ENCODE measurements at places on chromosomes 4 and X.

DNA sequence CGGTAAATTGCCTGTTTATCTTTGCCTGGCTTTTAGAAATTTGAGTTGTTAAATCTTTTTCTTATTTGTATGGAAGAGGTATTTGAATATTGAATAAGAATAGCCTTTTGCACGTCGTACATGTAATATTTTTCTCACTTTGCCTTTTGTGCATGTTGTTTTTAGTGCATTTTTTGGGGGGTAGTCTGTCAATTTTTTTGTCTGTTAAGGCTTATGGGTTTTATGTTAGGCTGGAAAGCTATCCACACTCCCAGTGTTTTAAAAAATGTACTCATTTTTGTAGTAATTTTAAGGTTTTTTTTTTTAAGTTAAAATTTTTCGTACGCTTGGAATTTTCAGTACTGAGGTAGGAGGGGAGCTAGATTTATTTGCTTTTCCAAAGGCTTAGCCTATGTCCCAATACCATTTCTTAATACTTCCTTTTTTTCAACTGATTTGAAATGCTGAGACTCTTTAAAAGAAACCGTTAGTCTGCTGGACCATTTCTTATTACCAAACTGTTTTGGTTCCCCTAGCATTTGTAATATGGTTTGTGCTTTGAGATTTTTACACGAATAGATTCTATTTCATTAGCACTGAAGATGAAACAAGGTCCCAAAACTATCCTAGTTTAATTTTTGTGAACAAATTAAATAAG lies 1.3 kb downstream of the HERC5 start:
- no peak for DNase-seq

DNA sequence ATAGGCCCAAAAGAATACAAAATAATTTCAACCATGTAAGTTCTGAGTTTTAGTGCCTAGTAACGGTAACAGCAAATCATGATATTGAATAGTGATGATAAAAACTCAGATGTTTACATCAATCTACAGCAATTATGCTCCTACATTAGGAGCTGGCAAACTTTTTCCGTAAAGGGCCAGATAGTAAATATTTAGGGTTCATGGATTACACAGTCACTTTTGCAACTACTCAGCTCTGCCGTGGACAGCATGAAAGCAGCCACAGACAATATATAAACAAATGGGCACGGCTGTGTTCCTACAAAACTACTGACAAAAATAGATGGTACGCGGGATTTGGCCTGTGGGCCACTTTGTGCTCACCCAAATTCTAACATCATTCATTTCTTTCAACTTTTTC lies 167.8 kb upstream of the NAP1L5 start:
- no peak for DNase-seq

GRCh38 chr4:70902577-70903290 lies 565 bp downstream of the MOB1B start:
- DNase-seq, result no peak

DNA sequence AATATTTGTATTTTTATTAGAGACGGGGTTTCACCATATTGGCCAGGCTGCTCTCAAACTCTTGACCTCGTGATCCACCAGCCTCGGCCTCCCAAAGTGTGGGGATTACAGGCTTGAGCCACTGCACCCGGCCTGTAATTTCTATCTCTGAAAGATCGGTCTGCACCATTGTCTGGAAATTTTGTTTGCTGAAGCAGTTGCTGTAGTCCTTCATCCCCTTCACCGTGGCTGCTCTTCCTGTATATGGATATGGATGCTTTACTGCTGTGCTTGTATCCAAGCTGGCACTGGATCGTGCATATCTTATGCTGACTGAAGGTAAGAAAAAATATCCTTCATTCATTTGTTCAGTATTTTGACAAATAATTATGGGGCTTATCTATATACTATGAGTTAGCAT lies 338.4 kb upstream of the GNPDA2 start:
- no peak for DNase-seq

DNA sequence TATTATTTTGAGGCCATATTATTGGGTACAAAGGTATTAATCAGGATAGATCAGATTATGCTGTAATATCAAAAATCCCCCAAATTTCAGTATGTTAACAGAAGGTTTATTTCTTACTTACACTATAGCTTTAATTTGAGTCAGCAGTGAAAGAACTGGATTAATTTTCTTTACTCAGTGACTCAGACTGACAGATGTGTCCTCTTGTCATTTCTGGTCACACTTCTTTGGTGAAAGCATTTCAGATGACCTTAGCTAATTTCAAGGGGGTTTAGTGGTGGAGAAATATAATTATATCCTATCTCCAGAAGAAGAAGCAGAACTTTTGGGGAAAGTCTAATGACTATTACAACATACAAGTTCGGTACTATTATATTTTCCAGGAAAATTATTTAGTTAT lies 12.4 kb downstream of the DDIT4L start:
- no peak for DNase-seq

DNA sequence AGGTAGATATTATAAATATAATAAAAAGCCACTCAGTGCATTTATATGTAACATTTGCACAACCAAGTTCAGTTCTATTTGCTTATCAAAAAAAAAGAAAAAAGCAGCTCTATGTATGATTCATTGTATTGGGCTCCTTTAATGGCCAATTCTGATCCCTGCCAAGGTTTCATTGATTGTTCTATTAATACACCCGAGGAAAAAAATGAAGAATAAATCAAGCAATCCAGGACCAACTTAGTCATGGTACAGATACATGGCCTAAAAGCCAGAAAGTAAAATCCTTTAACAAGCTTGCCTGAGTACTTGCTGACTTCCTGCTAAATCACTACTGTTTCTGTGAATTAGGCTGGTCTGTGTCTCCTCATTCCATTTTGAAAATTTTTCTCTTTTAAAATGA lies 77.6 kb upstream of the PCDH7 start:
- DNase-seq, result no peak

- DNase-seq, result no peak
Observed at GRCh38 chr4:16334601-16335000, 108.3 kb upstream of the TAPT1 start.

GRCh38 chr4:185167234-185167633 lies 24.2 kb downstream of the SLC25A4 start:
- DNase-seq, result no peak

- no peak for DNase-seq
Observed at GRCh38 chrX:133749951-133750350, 235.4 kb downstream of the GPC3 start.

DNA sequence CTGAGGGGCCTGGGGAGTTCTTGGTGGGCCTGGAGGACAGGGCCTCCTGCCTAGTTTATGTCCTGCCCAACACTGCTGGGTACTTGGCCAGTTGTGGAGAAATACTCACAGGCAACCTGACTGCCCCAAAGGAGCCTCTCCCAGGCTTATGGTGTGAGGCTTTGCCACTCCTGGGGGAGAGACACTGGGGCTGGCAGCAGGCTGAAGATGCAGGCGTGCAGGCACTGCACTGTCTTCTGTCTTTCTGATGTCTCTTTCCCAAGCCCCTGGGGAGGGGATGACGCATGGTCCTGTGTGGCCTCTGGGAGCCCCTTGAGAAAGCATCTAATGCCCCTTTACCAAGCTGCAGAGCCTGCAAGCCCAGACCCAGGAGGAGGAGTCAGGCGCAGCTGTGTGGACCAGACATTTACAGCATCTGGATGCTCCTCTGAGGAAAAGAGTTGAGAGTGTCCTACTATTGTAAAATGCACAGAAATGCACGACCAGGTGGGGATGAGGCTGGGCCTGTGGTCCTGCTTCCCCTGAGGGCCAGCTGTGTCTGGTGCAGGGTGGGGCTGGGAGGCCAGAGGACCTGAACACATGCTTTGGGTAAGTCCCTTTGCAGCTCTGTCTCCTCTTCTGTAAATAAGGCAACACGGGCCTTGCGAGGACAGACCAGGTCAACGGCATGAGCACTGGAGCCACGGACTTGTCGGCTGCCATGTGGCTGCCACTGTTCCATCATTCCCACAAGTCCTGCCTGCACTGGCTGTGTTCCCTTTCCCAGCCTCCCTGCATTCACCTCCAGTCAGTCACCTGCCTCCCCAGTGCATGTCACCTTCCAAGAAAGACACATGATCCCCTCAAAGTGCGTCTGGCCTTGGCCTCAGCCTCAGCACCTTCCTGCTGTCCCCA lies 8.4 kb downstream of the TMEM271 start:
- DNase-seq, result peak; percentile 47

- DNase-seq, result no peak
Observed at GRCh38 chrX:46376246-46376885, 168.9 kb downstream of the ZNF674 start.

GRCh38 chr4:125184116-125184515 lies 130.6 kb upstream of the FAT4 start:
- DNase-seq, result no peak

GRCh38 chr4:79074040-79074439 lies 134.8 kb upstream of the PAQR3 start:
- DNase-seq, result no peak

- no peak for DNase-seq
Observed at GRCh38 chr4:27474691-27475090, 614.0 kb downstream of the STIM2 start.

DNA sequence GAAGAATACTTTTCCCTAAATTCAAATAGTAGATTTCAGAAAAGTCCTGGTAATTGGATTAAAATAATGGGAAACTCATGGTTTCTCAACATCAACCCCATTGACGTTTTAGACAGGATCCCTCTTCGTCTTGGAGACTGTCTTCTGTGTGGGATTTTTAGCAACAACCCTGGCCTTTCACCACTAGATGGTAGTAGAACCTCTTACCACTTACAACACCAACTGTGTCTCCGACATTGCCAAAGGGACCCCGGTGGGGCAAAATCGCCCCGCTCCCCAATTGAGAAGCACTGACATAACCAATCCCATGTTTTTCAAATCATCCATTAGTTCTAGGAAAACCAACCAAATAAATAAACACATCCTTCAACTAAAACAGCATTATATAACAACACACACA lies 16.9 kb upstream of the ANOS1 start:
- DNase-seq, result no peak

GRCh38 chr4:151486168-151486567 lies 77.2 kb downstream of the FHIP1A start:
- no peak for DNase-seq

GRCh38 chr4:142954415-142954814 lies 108.3 kb upstream of the INPP4B start:
- no peak for DNase-seq

DNA sequence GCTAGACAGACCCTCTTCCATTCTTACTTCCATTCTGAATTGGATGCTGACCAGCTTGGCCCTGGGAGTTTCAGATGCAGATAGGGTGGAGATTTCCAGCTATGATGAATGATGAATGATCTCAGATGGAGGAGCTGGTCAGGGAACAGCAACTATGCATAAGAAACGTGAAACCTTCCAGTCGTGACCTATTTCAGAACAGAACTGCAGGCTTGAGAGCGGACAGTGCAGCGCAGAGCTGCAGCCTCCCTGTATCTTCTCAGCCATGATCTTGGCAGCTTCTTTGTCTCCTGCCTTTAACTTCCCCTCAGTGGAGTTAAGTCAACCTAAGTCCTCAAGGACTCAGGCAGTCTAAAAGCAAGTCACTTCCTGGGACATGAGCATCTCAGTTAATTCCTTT lies 43.3 kb upstream of the HAND2 start:
- DNase-seq, result no peak

DNA sequence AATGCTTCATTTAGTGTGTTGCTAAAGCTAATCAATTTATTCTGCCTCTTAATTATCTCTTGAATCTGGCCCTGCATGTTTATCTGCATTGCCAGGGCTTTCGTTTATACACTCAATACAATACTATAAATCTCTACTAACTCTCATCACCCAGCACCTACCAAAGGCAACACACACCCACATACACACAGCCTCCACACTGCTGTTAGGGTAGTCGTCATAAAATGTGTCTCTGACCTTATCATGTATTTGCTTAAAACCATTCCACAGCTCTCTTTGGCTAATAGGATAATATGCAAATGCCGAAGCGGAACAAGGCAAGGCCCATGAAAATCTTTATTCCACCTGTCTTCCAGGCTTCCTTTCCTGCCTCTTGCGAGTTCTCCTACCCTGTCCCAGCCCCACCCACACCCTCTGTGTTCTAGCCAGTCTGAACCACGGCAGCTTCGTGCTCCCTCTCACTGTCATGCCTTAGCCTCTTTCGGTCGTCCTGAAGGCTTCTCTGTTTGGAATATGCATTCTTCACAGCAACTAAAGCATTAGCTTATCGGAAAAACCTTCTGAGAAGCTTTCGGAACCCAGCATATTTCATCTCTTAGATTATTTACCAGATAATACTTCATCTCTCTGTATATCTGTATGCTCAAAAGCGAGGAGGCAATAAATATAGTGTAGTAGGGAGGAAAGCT lies 333.5 kb downstream of the TENM3 start:
- DNase-seq, result no peak
